Heart left ventricle (tissue), 16 donors: ENCODE measurements at places on chromosomes 2 and 18. TPM values are rescaled to one million over a fixed set of nuclear protein-coding genes. Genes with fewer than 3 reads are reported as not detected.

CTDSP1 gene
- total RNA-seq = 95.6 TPM

COL3A1 gene
- total RNA-seq = 376 TPM

CYB5A gene
- total RNA-seq = 66.2 TPM

FBLN7 gene
- 0.43 TPM for total RNA-seq

SRD5A2 gene
- total RNA-seq = not detected

CPLX4 gene
- not detected for total RNA-seq

CCDC138 gene
- total RNA-seq = 1.0 TPM

PPP1R1C gene
- 44.5 TPM for total RNA-seq

MC2R gene
- not detected for total RNA-seq

MAP3K19 gene
- total RNA-seq = not detected

ANKRD29 gene
- total RNA-seq = 3.3 TPM

PXDN gene
- total RNA-seq = 36.4 TPM
